ENCODE measurements at places on chromosomes 2 and 18.

GRCh38 chr2:236871500-236872001 is 214.1 kb upstream of the COPS8 start:
- no peak for DNase-seq

DNA sequence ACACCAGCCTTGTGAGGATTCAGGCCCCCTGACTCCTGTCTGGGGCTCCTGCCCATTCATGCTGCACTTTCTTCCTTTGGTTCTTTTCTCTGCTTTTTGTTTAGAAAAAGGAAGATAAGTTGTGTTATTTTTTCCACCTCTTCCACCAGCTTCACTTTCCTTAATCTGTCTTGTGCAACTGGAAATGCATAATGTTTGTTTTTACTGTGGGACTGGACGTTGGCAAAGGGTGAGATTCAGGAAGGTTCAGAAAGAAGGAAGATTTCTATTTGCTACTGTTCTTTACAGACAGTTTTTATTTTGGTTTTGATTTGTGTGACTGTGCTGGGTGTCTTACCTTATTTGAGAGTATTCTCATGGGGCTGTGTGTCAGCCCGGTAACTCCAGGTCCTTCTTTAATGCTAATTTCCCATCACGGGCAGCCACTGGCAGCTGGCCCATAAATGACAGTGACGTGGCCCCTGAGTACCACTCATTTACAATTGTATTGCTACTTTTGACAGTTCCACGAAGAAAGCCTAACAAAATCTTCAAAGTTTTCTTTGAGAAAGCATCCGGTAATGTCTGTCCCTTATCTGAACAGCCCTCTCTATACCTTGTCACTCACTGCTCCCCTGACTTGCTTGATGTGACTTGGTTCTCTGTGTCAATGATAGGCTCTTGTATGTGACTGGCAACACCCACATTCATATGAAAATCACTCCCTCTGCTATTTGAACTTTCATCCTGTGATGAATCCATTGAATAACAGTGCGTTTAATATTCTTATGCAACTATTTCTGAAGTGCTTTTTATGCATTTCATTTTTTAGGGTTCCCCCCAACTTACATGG is 32.7 kb downstream of the RHBDD1 start:
- DNase-seq = no peak

- DNase-seq = no peak
Measured at GRCh38 chr2:85257970-85258605, 69.7 kb downstream of the TGOLN2 start.

- DNase-seq = no peak
Measured at GRCh38 chr2:196224756-196225155, 53.4 kb upstream of the STK17B start.

- no peak for DNase-seq
Measured at GRCh38 chr2:216477283-216478035, 21.2 kb upstream of the RPL37A start.

GRCh38 chr2:33086400-33087015 is 139.8 kb downstream of the LTBP1 start:
- no peak for DNase-seq

DNA sequence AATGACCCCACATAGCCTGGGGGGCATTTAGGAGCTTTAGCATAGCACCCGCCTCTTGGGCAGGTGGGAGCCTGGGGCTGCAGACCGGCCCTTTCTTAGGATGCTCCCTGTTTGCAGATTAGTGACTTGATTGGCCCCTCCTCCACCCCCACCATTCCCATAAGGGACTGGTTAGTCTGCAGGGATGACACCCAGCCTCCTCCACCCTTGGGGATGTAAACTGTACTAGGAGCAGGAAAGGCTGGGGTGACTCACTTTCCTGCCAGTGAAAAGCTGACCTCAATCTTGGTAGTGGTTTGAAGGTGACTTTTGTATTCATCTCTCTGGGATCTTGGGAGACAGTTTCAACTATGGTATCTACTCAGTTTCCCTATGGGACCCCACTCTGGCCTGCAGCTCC is 24.2 kb downstream of the CTIF start:
- no peak for DNase-seq

- DNase-seq = no peak
Measured at GRCh38 chr2:6769346-6769745, 96.4 kb downstream of the CMPK2 start.

GRCh38 chr18:63299837-63300745 is 19.5 kb downstream of the BCL2 start:
- DNase-seq = no peak

GRCh38 chr2:204615456-204615855 is 70.2 kb downstream of the PARD3B start:
- DNase-seq = no peak

GRCh38 chr2:65985986-65986385 is 448.9 kb upstream of the MEIS1 start:
- no peak for DNase-seq

GRCh38 chr2:239621611-239622010 is 220.8 kb upstream of the HDAC4 start:
- no peak for DNase-seq

GRCh38 chr2:54416166-54416813 is 39.8 kb upstream of the SPTBN1 start:
- no peak for DNase-seq

DNA sequence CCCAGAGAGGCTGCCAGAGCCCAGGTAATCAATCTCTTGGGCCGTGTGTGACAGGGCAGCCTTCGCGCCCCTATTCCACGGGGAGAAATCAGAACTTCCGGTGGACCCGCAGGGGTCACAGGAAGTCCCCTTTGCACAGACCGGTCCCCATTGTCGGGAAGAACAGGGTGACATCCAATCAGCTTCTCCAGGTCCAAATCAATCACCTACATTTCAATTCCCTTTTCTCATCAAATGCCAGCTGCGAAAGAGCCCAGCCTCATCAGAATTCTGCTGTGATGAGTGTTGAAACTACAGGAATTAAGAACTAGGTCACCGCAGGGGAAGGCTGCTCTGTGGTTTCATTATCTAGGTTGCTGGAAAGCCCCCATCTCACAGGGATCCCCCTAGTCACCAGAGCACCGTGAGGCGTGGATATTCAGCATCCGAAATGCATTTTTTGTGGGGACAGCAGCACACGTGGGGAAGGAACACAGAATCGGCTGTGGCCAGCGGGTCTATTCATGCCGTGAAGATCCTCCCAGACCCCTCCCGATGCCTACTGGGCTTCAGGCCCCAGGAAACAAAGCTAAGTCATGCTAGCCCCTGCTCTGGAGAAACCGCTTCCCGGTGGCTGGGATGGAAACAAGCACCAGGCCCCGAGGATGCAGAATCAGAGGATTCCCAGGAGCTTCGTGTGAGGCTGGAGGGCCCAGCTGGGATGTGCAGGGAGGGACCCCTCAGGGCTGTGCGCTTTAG is 193.7 kb upstream of the ID2 start:
- DNase-seq = peak; percentile 76

- no peak for DNase-seq
Measured at GRCh38 chr2:197708331-197708730, 3.2 kb downstream of the MARS2 start.

- no peak for DNase-seq
Measured at GRCh38 chr2:28030600-28030999, 140.1 kb downstream of the BABAM2 start.

- DNase-seq = no peak
Measured at GRCh38 chr18:79379931-79380815, 15.6 kb upstream of the NFATC1 start.

DNA sequence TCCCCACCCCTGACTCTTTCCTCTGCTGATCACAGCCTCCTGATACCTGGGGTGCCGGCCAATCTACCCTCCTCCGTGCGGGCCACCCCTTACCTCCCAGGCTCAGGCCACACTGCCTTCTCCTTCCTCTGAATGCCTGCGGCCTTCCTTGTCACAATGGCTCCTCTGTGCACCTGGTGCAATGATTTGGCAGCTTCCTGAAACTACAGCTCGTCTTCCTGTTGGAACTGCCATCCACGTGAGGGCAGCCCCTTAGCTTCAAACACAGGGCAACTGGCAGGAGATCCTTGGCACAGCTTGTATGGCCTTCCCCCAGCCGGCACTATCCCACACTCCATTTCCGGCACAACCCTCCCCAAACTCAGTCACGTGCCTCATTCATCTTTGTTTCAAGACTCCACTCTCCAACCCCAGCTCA is 69.0 kb downstream of the STPG4 start:
- DNase-seq = no peak

DNA sequence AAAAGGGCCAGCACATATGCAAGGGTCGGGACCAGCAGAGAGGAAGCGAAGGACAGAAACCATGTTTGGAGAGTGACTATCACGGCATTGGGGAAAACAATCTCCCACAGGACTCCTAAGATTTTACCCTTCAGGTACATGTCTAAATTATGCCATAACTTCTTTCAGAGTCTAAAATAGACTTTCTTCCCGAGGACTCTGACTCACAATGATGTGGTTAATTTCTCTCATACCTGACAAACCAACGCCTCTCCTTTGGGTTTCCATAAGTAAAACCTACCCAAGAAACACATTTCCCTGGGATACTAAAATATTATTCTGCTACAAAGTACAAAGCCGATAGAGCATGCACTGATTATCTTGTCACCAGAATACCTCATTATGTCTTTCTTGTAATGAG is 127.8 kb upstream of the NETO1 start:
- DNase-seq = no peak

DNA sequence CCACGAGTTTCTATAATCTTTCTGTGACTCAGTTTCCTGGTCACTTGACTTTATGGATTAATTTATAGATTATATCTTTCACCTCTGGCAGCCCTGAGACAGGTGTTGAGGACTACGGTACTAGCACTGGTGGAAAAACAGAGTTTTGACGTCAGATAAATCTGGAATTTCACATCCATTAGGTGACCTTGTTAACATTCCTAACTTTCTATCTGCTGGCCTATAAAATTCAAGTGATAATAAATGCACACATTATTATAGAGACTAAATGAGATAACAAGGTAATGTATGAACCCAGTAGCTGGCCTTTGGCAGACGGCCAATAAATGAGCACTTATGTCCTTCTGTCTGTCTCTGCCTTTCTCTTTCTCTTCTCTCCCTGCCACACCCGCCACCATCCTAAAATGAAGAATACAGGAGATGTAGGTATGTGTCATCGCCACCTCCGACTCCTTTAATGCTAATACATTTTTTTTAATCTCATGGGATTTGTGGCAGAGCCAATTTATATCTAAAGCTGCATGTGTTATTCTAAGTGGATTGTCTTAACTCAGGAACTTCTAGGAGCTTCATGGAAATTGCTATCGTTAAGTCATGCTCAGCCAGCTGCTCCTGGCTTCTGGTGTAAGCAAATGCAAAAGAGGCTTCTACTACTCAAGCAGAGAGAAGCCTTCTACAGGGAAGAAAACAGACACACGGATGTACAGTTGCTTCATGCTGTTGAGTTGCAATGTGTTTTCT is 2.3 kb downstream of the TM4SF20 start:
- peak; percentile 65 for DNase-seq

- no peak for DNase-seq
Measured at GRCh38 chr2:16972276-16972675, 306.6 kb upstream of the CYRIA start.

GRCh38 chr2:36733215-36733614 is 36.7 kb downstream of the VIT start:
- no peak for DNase-seq

- no peak for DNase-seq
Measured at GRCh38 chr2:85705680-85706039, 11.5 kb downstream of the GNLY start.

DNA sequence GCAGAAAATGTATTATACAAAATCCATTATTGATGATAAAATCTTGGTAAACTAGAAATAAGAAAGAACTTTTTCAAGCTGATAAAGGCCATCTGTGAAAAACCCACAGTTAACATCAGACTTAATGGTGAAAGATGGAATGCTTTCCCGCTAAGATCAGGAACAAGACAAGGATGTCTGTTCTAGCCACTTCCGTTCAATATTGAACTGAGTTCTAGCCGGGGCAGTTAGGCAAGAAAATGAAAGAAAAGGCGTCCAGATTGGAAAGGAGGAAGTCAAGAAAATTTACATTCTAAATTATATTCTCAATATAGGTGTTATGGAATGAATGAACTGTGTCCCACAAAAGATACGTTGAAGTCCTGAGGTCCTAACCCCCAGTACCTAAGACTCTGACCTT is 39.1 kb upstream of the DTNB start:
- no peak for DNase-seq

DNA sequence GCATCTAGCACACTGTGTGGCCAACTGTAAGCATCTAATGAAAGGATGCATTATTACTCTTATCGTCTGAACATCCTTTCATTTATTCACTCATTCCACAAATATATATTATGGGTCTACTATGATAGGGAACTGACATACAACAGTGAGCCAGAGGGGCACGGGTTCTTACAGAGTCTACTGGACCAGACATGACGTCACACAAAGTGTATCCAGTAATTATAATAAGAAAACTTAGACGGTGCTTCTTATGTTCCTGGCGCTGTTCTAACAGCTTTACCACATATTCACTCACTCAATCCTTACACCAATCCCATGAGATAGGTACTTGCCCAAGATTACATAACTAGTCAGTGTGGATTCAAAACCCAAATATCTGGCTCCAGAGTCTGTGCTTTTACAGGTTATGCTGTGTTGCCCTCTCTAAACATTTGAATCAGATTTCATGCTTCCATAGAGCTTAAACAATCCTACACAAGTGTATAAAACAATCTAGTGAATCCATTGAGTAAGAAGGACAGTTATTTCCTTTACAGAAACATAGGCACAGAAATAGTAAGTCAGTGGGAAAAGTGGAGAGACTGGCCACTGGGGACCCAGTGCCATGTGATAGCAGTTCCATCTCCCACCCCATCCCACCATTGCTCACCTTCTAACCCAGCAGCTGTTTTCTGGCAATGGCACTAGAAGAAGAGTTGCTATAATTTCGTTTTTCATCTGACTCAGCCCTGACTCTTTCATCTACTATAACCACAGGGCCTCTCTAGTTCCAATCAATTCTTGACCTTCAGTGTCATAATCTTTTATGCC is 24.2 kb upstream of the ARL5A start:
- DNase-seq = no peak

DNA sequence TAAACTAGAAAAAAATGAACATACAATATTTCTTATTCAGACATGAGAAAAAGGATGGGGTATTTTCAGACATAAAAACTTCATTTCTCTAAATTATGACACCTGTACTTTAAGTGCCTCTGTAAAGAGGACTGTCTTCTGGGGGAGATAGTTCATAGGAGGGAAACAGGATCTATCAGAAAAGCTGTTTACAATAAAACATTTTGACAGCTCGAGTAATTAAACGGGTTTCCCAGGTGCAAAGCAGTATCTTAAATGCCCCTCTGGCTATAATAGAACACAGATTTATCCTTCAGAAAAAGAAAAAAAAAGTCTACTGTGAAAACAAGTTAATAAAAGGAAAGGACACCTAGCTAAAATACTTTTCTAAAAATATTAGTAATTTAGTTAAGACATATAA is 311.4 kb upstream of the UBE2E3 start:
- DNase-seq = no peak

DNA sequence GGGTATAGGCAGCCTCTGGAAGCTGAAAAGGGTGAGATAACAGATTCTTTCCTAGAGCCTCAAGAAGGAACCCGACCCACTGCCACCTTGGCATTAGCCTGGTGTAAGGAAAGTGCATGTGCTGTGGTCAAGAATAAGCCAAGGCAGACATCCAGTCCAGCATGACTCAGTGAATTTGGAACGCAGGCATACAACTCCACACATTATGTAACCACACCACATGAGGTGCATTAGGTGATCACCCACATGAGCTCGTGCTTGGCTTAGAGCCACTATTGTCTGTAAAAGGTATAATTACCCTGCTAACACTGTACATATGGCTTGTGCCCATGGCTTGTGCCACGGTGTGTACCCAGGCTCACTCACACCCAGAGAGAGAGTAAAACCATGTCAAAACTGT is 583.7 kb upstream of the HNMT start:
- DNase-seq = no peak

- no peak for DNase-seq
Measured at GRCh38 chr2:33457556-33458247, 18.7 kb upstream of the RASGRP3 start.
